Esophagus mucosa (tissue), 1 donor: ENCODE measurements at places on chromosomes 11 and 22. TPM values are rescaled to one million over a fixed set of nuclear protein-coding genes. Genes with fewer than 3 reads are reported as not detected.
A peak's percentile ranks its signal among the peaks of the same experiment; 100 is the strongest.

The RAB38 gene
- 84.7 TPM for total RNA-seq

DNA sequence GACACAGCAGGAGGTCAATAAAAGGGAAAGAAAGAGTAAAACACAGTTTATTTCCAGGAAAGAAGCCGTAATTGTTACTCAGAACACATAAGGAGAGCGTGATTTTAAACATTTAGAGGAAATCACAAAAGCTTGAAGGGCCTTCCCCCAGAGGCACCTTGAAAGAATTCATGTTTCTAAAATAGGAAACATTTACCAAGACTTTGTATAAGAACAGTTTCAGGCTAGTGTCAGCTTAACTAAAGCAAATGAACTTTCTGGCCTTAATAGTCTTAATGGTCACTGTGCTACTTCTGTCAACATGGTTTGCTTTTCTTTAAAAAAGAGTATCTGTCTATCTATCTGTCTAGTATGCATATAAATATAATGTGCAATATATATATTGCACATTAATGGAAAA is 208.8 kb downstream of the CNTN5 start:
- ATAC-seq, result no peak

DNA sequence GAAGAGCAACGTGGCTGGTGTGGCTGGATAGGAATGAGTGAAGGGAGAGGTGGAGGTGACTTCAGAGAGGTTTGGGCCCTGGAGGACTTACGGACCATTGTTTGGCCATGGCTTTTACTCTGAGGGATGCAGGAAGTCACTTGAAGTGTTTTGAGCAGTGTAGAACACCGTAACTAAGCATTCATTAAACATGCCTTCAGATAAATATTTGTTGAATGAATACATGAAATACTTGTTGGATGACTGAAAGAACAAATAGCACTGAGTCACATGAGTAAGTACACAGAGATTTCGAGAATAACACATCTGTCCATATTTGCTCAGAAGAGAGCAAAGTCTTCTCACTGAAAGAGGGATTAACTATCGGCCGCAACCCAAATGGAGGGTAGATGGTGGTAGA is 182.7 kb upstream of the SNX19 start:
- peak; percentile 69 for ATAC-seq

- peak; percentile 37 for ATAC-seq
Measured at GRCh38 chr11:61297746-61298145, 2.6 kb upstream of the VWCE start.

- ATAC-seq, result no peak
Measured at GRCh38 chr11:1478544-1478943, 8.0 kb downstream of the MOB2 start.

The SAC3D1 gene
- 11.3 TPM for total RNA-seq

The SLC5A1 gene
- 8.1 TPM for total RNA-seq

DNA sequence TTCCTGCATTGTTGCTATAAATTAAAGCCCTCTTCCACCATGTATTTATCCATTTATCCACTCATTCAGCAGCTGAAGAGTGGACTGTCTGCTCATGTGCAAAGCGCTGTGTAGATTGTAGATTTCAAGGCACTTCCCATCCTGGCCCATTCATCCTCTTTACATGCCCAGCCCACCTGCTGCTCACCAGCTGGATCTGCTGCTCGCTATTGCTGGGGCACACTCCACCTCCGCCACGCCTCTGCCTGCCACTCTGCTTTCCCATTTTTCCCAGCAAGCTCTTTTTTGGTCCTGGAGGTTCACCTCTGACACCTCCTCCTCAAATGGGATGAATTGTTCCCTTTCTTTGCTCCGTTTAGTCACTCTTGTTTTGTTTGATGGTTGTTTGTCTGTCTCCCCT is 48.3 kb downstream of the CEP164 start:
- no peak for ATAC-seq

The RAB36 gene
- 4.1 TPM for total RNA-seq

DNA sequence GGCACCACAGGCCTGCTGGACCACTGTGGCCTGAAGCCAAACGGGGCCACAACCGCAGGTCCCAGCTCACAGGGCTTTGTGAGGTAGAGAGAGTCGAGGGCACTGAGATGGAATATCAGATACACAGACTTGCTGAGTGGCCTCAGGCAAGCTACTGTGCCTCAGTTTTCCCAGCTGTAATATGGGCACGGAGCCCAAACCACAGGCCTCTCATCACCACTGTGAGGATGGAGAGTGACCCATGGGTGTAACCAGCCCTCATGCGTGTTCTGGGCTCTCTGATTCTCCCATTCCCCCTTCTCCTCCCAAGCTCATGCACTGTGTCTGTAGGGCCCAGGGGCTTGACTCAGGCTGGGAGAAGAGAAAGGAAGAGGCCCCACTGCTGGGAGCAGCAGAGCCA is 4.2 kb downstream of the UNC93B1 start:
- no peak for ATAC-seq

- ATAC-seq, result no peak
Measured at GRCh38 chr22:46592390-46592872, 27.8 kb upstream of the GRAMD4 start.

The MS4A2 gene
- total RNA-seq, result 0.32 TPM

The CARNS1 gene
- 0.20 TPM for total RNA-seq

The FLRT1 gene
- total RNA-seq, result not detected

GRCh38 chr11:59069087-59069486 is 17.0 kb upstream of the GLYATL1B start:
- ATAC-seq, result no peak

The TBX10 gene
- total RNA-seq, result not detected

The TEX54 gene
- not detected for total RNA-seq

DNA sequence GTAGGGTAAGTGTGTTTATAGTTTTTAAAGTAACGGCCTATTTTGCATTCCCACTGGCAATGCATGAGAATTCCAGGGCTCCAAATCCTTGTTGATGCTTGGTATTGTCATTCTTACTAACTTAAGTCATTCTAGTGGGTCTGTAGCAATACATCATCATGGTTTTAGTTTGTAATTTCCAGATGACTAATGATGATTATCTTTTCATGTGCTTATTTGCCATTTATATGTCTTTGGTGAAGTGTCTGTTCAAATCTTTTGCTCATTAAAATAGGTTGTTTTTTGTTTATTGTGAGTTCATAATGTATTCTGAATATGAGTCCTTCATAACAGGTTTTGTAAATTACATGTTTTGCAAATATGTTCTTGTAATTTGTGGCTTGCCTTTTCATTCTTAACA is 31.2 kb downstream of the MTMR3 start:
- ATAC-seq, result no peak

DNA sequence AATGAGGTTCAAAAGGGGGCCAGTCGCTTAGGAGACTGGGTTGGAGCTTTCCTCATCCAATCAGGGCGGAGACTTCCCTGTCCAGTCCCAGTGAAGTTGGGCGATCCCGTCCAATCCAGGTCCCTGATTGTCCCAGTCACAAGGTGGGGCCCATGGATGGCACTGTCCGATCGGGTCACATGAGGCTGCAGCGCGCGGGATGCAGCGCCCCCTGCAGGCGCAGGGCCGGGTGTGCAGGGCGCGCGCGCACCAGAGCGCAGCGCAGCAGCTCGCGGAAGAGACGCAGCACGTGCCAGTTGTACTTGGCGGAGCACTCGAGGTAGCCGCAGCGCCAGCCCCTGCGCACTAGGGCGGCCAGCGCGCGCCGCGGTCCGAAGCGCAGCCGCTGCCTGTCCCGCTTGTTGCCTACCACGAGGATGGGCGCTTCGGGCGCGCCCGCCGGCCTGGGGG is 2.3 kb downstream of the RASL10A start:
- ATAC-seq, result no peak

DNA sequence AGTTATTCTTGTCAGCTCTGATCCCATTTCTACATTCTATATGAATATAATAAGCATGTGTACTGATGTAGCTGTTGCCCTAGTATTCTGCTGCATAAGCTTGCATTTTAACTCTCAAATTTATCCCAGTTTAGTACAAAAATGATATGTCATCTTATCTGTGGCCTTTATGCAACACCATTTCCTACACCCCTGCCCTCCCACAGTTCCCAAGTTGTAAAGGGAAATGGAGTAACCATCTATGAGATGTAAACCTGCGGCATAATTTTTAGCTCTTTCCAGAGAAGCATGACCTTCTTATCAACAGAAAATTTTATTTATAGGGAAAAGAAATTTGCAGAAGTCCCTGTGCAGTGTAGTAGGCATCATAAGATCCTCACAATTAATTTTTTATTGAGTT is 18.9 kb upstream of the CARD18 start:
- no peak for ATAC-seq

DNA sequence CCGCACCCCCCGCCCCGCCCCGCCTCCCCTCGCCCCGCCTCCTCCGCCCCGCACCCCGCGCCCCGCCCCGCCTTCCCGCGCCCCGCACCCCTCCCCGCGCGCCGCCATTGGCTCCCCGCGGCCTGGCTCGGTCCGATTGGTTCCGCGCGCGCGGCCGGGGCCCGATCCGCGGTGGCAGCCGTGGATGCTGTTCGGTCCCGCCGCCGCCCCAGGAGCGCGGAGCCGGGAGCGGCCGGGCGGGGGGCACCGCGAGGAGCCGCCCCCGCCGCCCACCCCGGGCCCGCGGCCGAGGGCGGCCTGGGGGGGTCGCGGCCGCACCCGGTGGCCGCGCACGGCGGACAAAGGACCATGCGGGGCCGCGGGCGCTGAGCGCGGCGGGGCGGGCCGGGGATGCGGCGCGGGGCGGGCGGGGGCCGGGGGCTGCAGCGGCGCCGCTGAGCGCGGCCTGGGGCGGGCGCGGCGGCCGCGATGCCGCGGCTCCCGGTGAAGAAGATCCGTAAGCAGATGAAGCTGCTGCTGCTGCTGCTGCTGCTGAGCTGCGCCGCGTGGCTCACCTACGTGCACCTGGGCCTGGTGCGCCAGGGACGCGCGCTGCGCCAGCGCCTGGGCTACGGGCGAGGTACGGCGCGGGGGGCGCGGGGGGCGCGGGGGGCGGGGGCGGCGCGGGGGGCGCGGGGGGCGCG is at the start of gene B4GALNT4:
Gene B4GALNT4, plus strand, starts transcription at position 164 of the 683 bp plus-strand sequence. Its CDS starts 305 bp downstream, at position 469.
- no peak for ATAC-seq

DNA sequence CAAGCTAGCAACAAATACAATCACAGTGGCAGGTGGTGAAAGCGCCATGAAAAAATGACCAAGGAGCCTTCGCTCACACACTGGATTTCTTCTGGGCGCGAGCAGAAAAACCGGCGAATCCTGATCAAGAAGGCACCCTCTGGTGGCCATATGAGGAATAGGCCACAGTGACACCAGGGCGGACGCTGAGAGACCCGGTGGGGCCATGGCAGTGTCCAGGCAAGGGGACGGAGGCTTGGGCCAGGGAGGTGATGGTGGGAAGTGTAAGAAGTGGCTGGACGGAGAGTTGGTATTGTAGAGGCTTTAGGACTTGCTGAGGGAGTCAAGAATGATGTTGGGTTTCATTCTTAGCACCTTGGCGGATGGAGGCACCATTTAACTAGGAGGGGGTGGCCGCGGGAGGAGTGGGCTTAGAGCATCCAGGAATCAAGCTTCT is 16.9 kb upstream of the RAC2 start:
- ATAC-seq, result peak; percentile 58

GRCh38 chr11:133501643-133502539 is 30.4 kb downstream of the OPCML start:
- peak; percentile 46 for ATAC-seq

DNA sequence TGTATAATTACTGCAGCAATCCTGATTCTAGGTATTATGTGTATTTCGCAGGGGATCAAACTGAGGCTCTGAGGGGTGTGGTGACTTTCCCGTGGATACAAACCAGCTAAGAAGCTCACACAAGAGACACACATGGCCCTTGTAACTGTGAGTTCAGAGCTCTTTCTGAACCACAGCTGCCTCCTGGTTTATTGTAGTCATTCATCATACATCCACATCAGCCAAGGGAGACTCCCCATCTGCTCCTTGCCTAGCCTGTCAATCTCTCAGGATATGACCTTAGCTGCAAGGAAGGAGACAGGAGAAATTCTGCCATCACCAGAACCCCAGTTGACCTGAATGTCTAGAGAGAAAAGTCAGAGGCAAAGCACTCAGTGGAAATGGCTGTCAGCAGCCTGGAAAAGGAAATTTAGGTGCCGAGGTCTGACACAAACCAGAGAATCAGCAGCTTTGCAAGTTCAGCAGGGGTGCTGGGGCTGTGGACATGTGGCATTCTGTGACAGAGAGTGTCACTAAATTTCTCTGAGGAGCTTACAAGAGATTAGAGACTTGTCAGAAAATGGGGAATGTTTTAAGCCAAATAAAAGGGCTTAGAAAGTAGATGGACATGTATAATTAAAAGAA is 209.5 kb downstream of the AASDHPPT start:
- no peak for ATAC-seq

The SAA4 gene
- 0.64 TPM for total RNA-seq

The DKK3 gene
- total RNA-seq, result 21.2 TPM

DNA sequence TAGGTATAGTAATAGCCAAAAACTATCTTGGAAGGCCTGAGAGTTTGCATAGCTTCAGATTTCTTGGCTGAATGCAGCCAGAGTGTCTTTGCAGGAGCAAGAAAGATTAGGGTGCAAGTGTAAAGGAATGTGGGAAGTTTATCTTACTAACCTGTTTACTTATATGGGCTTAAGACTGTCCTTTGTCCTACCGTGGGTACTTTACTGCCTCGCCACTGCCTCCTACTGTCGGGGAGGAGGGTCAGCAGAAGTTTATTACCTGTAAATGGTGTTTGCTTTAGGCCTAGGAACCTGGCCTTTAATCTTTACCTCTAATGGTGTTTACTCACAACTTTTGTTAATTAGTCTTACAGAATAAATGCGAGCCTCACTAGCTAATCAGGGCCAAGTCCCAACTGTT is 633.8 kb downstream of the DLG2 start:
- ATAC-seq, result no peak

The KCNA4 gene
- not detected for total RNA-seq

The DDX10 gene
- 16.1 TPM for total RNA-seq

GRCh38 chr22:44775862-44776261 is 23.5 kb downstream of the ARHGAP8 start:
- peak; percentile 48 for ATAC-seq

DNA sequence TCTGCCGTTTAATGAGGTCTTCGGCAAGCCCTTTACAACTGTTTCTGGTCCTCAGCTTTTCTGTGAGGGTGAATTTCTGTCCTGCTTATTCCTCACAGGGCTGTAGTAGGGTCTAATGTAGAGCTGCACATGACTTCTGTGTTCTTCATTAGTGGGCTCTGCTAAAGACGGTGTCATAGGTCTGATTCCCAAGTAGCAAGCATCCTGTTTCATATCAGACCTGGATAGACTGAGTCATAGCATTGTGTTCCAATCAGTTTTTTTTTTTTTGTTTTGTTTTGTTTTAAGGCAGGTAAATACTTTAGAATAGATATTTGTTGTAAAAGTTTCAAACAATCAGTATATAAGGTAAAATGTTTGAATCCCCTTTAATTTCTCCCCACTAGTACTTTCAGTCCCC is 35.4 kb downstream of the BIRC2 start:
- ATAC-seq, result no peak

DNA sequence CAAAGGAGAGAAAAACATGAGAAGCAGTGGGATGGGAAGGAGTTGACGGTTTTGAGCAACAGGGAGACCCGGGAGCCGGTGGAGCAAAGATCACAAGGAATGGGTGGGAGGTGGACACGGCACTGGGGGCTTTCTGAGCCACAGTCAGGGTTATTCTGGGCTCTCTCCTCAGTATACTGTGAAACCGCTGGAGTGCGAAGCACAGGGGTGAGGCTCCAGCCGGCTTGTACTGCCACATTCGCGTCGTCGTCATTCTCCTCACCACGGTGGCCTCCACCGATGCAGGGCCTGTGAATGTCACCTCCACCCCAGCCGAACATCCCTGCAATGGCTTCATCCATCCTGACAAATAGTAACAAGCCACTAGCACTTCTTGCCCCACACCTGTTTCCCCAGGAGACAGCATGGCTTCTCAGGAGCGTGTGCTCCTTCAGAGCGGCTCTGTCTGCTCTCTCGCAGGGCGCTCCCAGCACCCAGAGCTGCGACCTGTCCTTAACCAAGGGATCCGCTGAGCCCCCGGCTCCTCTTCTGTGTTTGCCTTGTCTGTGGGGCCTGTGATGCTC is 1165.3 kb downstream of the TBC1D22A start:
- ATAC-seq, result no peak

The CTSW gene
- not detected for total RNA-seq
